ENCODE measurements at places on chromosomes 7 and 10.

DNA sequence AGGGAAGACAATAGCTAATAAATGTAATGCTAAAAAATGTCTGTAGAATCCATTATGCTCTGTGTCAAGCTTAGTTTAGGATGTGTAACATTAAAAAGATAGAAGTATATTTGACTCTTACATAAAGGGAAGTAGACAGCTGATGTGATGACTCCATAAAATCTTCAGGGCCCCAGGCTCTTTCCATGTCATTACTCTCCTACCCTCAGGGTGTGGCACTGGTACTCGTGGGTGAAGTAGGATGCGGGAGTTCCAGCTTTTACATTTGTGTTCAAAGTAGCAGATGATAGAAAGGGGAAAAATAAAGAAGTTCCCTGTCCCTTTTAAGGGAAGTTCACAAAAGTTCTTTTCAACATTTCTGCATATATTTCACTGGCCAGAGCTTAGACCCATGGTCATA, 157.1 kb downstream of the TSPAN12 start:
- DNase-seq = no peak

DNA sequence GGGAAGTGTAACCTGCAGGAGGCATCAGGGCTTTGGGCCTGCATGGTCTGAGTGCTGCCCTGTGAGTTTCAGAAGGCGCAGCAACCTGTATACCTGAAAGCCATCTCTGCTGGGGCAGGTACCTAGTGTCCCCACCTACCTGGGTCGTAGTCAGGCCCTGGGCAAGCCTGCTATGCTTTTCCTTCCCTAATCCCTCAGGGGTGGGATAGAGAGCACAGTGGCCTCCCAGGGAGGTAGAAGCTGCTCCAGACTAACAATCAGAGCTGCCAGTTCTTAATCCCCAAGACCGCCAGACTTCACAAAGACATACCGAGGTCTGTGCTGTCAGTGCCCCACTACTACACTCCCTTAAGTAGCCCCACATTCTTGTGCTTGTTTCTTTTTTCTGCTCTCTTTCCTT, 52.0 kb downstream of the PTEN start:
- no peak for DNase-seq

DNA sequence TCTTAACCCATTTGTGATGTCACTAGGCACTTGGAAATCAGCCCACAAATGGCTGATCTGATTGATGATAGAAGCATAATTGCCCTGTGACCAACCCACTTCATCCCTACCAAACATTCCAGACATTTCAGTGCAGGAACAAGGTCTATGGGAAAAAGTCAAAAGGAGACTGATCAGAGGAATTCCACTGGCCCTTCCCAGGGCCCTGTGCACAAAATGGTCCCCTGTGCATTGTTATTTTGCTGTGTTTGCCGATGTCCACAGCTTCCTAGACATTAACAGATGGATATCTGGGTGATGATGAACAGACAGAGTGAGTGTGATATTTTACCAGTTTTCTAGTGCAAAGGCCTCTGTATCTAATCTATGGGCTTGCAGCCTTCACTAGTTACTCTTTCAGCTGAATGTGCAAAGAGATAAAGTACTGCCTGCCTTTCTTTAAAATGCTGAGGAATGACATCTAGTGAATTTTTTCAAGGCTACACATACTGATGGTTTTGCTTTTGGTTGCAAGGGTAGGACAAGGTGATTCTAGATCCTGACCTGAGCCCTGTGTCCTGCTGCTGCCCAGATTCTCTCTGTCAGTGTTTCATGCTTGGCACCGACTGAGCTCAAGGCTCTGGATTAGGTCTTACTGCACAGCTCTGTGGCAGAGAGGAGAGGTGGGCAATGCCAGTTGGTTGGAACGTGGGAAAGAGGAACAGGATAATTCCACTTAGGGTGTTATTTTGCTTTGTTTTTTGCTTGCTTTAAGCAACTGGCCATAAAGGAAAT, 55.4 kb downstream of the CALD1 start:
- DNase-seq = no peak

- no peak for DNase-seq
These were observed 701 bp upstream of the CUL1 start for GRCh38 chr7:148698007-148698396.

GRCh38 chr10:10780746-10781145, 236.9 kb upstream of the CELF2 start:
- no peak for DNase-seq

DNA sequence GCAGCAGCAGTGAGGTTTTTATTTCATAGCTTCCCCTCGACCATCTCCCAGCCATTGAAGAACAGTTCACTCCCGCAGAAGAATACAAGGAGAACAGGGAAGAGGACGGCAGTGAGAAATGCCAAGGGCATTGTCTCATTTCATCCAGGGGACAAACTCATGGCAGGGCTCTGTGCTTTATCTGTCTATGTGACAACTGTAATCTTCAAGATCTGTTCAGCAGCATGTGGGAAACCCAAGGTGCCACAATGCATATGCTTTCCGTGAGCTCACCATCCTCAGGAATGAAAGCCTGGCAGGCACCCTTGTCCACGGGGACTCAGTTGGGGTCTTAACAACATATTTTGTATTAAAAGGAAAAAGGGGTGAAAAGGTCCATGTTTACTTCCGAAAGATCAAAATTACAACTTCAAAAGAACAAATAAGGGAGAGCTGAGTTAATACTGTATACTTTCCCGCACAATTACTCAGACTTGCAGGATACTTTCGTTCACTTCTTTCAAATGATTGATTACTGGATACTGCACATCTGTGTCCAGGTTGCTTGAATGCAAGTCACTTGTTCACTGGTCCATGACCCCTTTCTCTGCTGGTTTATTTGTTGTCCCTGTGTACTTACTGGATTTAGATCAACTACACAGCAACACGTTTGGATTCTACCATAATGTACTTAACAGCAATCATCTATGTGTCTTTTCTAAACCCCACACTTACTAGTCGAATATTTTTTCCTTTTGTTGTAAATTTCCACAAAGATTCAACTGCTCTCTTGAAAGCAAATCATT, 90.1 kb upstream of the ATP6V0A4 start:
- DNase-seq = no peak

DNA sequence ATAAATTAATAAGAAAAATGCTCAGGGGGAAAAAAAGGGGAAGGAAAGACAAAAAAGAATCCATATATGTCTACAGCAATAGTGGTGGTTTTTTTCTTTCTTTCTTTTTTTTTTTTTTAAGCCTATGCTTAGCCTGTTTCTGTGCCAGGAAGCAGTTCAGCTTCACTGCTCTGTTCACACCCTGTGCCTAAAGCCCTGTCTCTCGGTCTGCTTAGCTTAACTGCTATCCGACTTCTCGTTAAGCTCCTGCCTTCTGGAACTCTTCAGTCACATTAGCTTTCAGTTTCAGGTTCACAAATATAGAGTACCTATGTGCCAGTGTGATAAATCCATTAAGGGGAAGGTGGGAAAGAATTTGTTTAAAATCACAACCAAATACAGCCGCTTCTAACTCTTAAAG, 26.5 kb upstream of the NRG3 start:
- DNase-seq = no peak

DNA sequence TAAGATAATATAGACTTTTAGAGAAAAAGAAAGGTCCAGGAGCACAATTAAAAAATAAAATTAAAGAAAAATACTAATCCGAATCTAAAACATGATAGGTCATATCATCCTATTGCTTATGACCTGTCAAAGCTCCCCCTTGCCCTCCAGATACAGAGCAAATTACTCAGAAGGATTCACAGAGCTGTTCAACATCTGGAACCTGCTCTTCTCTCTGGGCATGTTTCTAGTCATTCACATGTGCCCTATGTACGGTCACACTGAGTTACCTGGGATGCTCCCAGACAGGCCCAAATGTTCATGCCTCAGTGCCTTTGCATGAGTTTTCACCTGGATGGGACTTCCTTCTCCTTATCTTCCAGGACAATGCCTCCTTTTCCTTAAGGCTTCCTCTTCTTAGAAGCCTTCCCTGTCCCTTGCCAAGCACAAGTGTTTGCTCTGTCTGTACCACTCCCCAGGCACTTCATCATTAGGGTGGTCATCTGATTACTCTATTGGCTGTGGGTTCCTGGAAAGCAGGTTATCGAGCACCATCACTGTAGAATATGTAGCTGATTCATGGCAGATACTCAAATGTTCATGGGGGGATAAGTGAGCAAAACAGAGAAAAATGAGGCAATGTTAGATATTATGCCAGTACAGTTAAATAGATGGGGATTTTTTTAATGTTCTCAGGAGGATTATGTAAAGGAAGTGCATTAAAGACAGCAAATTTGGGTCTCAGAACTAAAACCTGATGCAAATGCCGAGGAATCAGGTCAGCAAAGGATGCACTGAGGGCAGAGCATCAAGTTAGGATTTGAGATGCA, 12.0 kb upstream of the AOAH start:
- DNase-seq = no peak

DNA sequence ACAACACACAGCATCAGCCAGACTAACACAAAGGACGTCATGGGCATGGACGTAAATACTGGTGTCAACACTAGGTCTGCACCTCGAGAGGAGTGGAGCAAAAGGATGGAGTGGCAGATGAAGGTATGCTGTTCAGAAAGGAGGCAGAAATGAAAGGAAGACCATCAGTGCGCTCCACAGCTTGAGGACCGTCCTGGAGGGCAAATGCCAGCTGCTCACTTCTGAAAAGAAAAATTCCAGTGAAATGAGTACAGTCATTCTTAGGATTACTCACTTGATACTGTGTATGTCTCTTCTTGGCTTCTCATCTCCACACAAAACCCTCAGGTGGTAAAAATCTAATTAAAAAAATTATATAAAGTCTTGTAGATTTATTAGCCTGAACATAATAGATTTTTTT, 44.8 kb downstream of the EGFR start:
- DNase-seq = no peak

DNA sequence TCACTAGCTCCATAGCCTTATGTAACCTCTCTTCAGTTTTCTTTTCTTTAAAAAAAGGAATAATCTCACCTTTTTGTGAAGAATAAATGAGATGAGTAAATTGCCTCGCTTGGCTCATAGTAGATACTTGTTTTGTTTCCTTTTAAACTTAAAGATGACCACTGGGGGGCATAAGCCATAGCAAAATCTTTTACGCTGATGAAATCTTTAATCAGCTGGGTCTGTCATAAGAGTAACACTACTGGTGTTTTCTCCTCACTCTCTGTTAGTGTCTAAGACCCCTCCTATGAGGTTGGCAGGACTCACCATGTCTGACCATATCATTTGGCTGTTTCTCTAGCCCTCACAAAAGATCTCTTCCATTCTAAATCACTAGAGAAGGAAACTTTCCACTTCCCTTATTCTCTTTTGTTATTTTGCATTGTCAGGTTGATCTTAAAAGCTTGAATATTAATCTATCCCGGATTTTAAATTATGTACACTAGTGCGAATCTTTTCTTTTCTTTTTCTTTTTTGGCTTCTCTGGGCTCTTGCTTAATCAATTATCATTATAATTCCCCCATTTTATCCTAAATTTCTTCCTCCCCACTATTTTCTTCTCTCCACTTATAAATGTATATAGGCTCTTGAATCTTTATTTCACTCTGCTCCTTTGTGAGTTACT, 12.5 kb downstream of the STAG3 start:
- no peak for DNase-seq

DNA sequence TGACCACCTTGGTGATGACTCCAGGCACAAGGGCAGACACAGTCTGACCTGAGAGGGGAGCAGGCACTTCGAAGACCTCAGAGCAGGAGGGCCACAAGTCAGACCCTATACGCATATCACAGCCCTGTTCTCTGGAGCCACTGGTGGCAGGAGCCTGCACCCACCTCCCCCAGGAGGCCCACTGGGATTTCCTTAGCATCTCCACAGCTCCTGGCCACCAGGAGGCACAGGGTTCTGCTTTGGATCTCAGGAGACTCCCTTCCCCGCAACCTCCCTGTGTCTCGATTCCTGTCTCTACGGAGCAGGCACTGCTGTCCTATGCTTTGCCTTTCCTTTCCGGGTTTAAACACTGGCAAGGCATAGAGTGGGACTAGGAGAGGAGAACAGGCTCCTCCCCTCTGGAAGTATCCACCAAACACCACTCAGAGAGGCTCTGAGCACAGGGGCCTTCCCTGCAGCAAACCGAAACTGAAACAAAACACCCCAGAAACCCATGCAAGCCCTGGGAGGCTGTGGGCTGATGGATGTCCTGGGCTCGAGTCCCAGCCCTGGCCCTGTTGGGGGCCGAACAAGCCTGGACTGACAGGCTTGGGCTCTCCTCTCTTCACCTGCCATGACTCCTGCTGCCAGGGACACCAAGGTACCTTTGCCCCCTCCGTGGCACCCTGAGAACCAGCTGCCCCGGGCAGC, 166.3 kb downstream of the NEURL1 start:
- DNase-seq = peak; percentile 49

DNA sequence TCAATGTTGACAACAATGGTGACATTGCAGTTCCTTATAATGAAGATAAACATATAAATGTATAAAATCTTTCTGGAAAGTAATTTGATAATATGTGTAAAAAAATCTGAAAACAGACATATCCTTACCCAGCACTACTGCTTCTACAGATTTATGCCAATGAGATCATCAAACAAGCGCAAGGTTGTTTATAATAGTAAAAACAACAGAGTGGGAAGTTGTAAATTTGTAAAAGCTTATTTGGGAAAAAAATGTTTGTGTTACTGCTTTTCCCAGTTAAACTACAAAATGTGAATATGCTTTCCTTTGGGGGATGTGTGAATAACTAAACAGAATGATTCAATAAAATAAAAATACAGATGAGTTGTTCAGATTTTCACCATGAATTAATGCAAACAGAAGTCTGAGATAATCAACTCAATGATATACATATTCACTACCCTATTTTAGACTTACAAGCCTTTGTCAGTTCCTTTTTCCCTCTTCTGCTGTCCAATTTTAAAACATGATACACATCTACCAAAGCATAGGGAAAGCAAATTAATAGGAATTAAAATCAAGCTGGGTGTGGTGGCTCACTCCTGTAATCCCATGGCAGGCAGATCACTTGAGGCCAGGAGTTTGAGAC, 82.1 kb downstream of the USP6NL start:
- DNase-seq = no peak

- no peak for DNase-seq
These were observed 325.1 kb downstream of the PTPRN2 start for GRCh38 chr7:158262284-158263109.

DNA sequence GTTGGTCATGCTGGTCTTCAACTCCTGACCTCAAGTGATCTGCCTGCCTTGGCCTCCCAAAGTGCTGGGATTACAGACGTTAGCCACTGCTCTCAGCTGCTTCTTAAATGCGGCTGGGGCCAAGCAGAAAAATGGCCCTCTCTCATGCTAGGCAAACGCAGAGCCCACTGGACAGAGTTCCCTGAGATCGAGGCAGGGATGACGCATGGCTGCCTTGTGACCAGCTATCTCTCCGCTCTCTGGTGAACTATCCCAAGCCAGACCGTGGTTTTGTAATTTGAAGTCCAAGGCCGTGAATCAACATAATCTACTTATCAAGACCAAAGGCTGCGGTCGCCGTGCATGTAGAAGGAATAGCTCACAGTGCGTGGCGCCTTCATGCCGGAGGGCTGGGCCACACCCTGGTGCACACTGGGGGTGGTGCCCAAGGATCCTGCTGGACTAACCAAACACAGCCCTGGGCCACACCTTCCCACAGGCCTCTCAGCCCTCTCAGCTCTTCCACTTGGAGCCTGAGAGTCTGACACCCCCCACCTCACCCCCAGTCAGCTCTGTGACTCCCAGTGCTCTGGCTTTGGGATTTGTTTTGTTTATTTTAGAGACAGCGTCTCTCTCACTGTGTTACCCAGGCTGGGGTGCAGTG, 88.1 kb upstream of the CUX1 start:
- no peak for DNase-seq
